ENCODE measurements at places on chromosomes 6 and 20. TPM values are rescaled to one million over a fixed set of nuclear protein-coding genes. Genes with fewer than 3 reads are reported as not detected.

DNA sequence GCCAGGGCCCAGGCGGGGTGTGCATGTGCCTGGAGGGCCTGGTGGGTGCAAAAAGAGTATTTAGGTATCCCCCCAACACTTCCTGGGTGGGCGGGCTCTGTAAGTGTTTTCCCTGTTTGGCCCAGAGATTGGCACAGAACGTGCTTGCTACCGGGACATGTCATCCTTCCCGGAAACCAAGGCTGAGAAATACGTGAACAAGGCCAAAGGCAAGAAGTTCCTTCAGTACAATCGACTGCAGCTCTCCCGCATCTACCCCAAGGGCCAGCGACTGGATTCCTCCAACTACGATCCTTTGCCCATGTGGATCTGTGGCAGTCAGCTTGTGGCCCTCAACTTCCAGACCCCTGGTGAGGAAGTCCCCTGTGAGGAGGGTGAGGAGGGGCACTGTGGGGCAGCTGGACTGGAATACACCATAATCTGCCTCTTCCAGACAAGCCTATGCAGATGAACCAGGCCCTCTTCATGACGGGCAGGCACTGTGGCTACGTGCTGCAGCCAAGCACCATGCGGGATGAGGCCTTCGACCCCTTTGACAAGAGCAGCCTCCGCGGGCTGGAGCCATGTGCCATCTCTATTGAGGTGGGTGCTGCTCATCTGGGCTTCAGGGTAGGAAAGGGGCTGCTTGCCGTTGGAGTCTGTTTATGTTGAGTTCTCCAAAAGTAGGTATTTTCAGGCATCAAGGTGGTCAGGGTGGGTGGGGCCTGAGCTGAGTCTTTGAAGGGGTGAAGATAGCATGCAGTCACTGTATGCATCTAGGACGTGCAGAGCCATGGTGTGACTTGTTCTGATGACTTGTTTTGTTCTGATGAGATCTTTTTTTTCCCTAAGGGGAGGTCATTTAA lies 35.2 kb downstream of the PLCG1 start:
- DNase-seq: peak; percentile 57

DNA sequence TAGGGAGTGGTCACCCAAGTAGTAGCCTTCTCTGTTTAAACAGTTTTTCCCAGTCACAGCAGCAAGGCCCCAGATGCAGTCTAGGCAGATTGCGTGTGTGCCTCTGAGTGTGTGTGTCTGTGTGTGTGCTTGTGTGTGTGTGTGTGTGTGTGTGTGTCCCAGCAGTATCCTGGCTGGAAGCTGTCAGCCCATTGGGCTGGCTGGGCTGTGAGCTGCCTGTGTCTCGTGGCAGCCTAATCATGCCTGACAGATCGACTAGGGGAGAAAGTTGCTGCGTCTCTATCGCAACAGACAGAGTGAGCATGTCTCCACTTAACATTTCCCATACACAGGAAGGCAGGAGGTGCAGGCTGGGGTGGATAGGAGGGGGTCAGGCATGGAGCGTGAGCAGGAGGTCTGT lies 42.9 kb upstream of the LRFN2 start:
- DNase-seq: no peak

- DNase-seq: no peak
Observed at GRCh38 chr6:4365686-4366085, 230.3 kb upstream of the ECI2 start.

GRCh38 chr6:72418495-72418894 lies 203.4 kb upstream of the KCNQ5 start:
- DNase-seq: no peak

GRCh38 chr20:25571817-25572216 lies 13.5 kb downstream of the NINL start:
- no peak for DNase-seq

- no peak for DNase-seq
Observed at GRCh38 chr6:154412106-154412820, 55.7 kb upstream of the IPCEF1 start.

GRCh38 chr6:24149296-24149695 lies 23.3 kb downstream of the NRSN1 start:
- DNase-seq: no peak

DNA sequence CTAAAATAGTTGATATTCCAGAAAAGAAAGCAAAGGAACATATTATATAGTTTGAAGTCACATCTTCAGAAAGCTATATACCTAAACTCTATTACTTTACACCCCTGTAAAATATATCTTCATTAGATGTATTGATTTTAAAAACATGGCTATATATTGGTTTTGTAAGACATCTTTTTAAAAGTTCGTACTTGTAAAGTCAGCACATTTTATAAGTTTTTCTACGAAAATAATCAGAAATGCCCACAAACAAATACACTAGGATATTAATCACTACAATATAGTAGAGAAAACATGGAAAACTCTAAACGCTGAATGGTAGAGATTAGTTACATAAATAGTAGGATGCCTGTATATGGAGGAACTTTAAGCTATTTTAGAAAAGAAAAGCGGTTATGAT lies 52.9 kb downstream of the RNF217 start:
- DNase-seq: no peak

DNA sequence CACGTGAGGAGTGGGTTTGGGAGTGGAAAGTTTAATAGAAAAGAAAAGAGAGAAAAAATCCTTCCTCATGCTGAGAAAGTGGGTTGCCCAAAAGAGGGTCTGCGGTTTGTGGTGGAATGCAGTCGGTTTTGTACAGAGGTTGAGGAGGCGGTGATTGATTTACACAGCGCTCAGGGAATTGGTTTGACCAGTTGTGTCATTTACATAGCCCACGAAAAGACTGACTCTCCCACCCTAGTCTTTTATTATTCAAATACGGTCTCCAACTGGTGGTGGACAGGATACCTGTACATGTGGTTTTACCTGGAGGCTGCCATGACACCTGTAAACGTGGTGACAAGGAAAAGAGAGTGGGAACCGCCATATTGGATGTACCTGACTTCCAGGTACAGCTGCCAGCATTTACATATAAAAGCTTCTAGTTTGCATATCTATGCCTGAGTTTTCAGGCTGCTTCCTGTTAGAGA lies 42.1 kb downstream of the HLA-DPB1 start:
- DNase-seq: no peak

DNA sequence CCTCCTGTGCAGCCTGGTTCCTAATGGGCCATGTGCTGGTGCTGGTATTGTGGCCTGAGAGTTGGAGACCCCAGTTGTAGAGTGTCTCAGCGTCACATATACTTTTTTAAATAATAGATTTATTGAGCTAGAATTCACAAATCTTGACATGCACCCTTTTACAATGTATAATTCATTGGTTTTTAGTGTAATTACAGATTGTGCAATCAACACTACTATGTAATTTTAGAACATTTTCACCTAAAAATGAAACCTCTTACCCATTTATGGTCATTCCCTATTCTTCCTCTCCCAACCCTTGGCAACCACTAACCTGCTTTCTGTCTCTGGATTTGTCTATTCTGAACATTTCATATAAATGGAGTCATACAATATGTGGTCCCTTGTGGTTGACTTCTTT lies 10.6 kb downstream of the PRIM2 start:
- DNase-seq: no peak

DNA sequence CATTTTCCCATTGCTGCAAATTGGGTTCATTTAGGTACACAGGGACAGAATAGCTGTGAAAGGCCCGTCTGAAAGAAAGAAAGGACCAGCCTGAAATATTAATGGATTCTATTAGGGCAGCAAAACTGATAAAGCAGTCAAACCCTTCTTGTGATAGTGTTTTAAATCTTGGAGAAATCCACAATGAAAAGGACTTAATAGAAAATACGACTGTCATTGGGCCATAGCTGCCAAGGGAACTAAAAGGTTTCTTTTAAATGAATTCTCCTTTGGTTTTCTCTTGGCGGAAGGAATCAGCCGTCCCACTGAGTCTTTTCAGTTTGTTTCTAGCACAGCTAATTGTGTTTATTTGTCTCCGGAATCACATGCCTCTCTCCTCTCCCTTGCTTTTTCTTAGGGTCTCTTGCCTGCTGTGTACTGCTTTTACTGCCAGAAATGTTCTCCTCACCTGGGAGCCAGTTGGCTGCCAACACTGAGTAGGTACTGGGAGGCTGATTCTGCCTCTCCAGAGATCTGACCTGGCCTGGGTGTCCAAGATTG lies 11.3 kb downstream of the PAQR8 start:
- DNase-seq: no peak

DNA sequence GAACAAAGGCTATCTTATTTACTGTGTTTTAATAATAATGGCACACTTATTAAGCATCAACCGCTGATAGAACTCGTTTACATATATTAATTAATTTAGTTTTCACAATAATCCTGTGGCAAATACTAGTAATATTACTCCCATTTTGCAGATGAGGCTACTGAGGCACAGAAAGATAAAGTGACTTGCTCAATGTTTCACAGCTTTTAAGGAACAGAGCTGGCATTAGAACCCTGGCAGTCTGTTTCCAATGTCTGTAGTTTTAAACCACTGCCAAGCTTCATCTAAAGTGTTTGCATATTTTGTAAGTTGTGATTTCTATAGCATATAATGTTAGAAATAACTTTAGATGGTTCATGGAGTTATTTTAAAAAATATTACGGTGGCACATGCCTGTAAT lies 38.4 kb upstream of the LRRC1 start:
- DNase-seq: no peak

NAA20 gene
- total RNA-seq: 55.8 TPM

MLN gene
- total RNA-seq: not detected

SCP2D1 gene
- not detected for total RNA-seq

OR2H2 gene
- total RNA-seq: not detected

TINAG gene
- 0.38 TPM for total RNA-seq

Measured in heart left ventricle (tissue), 16 donors.